ENCODE measurements at places on chromosomes 2 and 18.

DNA sequence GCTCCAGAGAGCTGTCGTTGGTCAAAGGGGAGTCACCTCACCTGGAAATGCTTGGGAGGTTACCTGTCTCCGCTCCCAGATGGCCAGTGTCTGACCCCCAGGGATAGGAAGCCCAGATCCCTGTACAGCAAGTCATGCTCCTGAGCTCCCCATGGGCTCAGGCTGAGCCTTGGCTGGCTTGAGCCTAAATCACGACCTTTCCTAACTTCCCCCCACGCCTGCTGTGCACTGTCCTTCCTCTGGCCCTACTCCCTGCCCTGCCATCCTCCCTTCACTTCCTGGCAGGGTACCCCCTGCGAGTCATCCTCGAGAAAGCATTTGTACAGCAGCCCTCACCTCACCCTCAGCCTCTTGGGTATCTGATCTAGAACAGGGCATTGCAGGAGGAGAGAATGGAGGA is 9.2 kb upstream of the HDAC4 start:
- H3K27me3 ChIP-seq: no peaks in the 10 kb centered on the region
- H3K27ac ChIP-seq: no peak overlapping the region
- H3K4me1 ChIP-seq: no peaks in the 10 kb centered on the region
- no peak for DNase-seq
- H3K36me3 ChIP-seq: no peaks in the 10 kb centered on the region

DNA sequence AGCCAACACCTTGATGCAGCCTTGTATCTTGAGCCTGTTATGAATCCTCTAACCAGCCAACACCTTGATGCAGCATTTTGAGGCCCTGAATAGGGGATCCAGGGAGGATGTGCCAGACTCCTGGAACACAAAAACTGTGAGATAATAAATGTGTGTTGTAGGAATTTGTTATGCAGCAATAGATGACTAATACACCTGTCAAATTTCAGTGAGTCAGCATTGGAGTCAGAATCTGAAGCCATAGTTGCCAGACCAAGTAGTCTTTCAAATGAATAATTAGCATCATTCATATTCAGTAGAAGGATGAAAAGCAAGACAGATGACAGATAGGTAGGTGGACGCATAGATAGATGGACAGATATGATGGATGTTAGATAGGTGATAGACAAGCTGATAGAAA is 942.5 kb upstream of the SLC39A10 start:
- no peak overlapping the region for H3K4me3 ChIP-seq
- no peak overlapping the region for H3K27ac ChIP-seq
- H3K4me1 ChIP-seq: no peaks in the 10 kb centered on the region
- H3K27me3 ChIP-seq: no peaks in the 10 kb centered on the region
- DNase-seq: no peak
- no peaks in the 10 kb centered on the region for H3K36me3 ChIP-seq

- H3K27me3 ChIP-seq: no peaks in the 10 kb centered on the region
- H3K36me3 ChIP-seq: no peaks in the 10 kb centered on the region
- H3K27ac ChIP-seq: peak overlapping the region; percentile 53
- H3K4me1 ChIP-seq: no peaks in the 10 kb centered on the region
Observed at GRCh38 chr2:189835855-189836558, 51.8 kb downstream of the PMS1 start.

GRCh38 chr18:36406805-36407204 is 109.3 kb downstream of the FHOD3 start:
- no peaks in the 10 kb centered on the region for H3K27me3 ChIP-seq
- H3K36me3 ChIP-seq: peaks cover 10% of the 10 kb centered on the region
- peaks cover 6% of the 10 kb centered on the region for H3K4me1 ChIP-seq
- no peak for DNase-seq
- no peak overlapping the region for H3K27ac ChIP-seq

DNA sequence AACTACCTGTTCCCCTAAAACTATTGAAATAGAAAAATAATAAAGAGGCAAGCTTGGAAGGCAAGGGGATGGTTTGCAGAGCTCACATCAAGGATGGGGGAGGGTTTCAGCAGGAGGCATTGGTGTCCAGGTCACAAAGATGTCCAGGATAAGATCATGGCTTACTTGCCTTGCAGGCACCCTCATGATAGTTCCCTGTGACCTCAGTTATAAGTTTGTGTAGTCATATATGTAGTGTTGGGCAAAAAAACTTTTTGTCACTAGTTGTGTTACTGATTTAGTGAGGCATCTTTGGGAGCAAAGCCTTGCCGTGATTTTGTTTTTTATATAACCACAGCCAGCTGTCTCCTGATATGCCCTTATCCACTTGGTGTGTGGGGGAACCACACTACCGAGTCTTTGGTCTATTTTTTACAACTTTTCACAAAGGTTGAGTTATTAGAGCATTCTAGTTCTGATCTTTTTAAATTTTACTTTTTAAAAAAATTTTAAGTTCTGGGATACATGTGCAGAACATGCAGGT is 53.3 kb downstream of the IL1R2 start:
- H3K4me1 ChIP-seq: peaks cover 3% of the 10 kb centered on the region
- no peaks in the 10 kb centered on the region for H3K27me3 ChIP-seq
- no peak for DNase-seq
- H3K36me3 ChIP-seq: no peaks in the 10 kb centered on the region
- no peak overlapping the region for H3K27ac ChIP-seq

GRCh38 chr18:29459972-29460371 is 1283.0 kb upstream of the CDH2 start:
- no peaks in the 10 kb centered on the region for H3K36me3 ChIP-seq
- no peak for DNase-seq
- H3K4me3 ChIP-seq: no peak overlapping the region
- H3K27ac ChIP-seq: no peak overlapping the region
- no peaks in the 10 kb centered on the region for H3K4me1 ChIP-seq
- no peaks in the 10 kb centered on the region for H3K27me3 ChIP-seq

All from mesenchymal stem cell (in vitro differentiated cells and primary cell).